ENCODE measurements at places on chromosomes 3 and 15.
A peak's percentile ranks its signal among the peaks of the same experiment; 100 is the strongest.

DNA sequence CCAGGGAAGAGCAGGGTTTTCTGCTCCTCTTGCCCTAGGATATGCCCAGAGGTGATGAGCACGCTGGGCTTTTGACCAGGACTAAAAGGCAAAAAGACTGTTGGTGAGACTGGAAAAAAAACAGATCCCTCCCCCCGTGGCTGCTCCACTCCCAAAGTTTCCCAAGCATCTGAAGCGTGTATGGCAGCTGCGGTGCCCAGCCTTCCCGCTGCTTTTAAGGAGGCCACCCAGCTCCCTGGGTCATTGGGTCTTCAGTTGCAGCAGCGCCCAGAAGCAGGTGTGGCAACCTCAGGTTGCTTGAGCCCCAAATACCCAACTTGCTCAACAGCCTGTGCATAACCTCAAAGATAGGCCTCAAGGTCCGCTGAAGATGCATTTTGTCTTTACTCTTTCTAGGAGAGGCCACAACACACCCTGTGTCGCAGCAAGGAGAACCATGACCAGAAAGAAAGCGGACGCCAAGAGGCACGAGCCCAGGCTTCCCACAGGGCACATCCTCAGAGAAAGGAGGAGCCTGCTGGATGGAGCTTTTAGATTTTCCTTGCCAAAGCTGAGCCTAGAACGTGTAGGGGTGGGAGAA is 2.0 kb downstream of the SRGAP3 start:
- DNase-seq, result no peak

GRCh38 chr3:37092484-37092883 is 81.9 kb downstream of the LRRFIP2 start:
- no peak for DNase-seq

GRCh38 chr15:85380217-85380811 is at the start of gene AKAP13:
Gene AKAP13 (plus strand): TSS chr15:85380603. CDS start chr15:85485721, 105,118 bp downstream.
- peak; percentile 97 for DNase-seq

GRCh38 chr3:180117381-180118163 is 80.8 kb upstream of the PEX5L start:
- DNase-seq, result no peak

DNA sequence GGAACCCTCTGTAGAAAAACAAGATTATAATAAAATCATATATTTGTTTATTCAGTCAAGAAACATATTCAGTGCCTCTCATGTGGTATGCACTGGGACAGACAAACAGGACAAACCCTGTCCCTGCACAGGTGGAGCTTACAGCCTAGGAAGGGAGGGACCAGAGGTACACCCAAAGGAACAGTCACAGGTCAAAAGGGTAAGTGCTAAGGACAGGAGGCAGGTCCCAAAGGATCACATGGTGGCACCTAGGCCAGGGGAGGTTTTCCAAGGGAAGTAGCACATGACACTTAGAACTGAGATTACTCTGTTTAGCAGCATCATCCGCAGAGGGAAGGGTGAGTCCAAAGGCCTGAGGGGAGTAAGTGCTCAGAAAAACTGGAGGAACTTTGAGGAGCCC is 254.4 kb upstream of the ARRDC4 start:
- DNase-seq, result no peak

GRCh38 chr3:115160295-115160694 is 13.2 kb upstream of the ZBTB20 start:
- no peak for DNase-seq

DNA sequence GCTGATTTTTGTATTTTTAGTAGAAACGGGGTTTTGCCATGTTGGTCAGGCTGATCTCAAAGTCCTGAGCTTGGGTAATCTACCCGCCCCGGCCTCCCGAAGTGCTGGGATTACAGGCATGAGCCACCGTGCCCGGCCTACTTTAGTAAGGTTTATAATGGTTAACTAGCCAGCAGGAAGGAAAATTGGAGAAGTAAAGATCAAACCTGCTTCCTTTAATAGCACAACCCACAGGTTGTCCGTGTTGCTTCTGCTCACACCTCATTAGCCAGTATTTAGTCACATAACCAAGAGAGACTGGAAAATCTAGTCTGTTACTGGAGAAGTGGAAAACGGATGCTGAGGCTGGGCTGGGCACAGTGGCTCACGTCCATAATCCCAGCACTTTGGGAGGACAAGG is 51.9 kb upstream of the TBL1XR1 start:
- DNase-seq, result no peak

- DNase-seq, result no peak
Observed at GRCh38 chr15:90402223-90402622, 14.2 kb downstream of the IQGAP1 start.

- no peak for DNase-seq
Observed at GRCh38 chr3:101994386-101994785, 145.1 kb downstream of the NFKBIZ start.

DNA sequence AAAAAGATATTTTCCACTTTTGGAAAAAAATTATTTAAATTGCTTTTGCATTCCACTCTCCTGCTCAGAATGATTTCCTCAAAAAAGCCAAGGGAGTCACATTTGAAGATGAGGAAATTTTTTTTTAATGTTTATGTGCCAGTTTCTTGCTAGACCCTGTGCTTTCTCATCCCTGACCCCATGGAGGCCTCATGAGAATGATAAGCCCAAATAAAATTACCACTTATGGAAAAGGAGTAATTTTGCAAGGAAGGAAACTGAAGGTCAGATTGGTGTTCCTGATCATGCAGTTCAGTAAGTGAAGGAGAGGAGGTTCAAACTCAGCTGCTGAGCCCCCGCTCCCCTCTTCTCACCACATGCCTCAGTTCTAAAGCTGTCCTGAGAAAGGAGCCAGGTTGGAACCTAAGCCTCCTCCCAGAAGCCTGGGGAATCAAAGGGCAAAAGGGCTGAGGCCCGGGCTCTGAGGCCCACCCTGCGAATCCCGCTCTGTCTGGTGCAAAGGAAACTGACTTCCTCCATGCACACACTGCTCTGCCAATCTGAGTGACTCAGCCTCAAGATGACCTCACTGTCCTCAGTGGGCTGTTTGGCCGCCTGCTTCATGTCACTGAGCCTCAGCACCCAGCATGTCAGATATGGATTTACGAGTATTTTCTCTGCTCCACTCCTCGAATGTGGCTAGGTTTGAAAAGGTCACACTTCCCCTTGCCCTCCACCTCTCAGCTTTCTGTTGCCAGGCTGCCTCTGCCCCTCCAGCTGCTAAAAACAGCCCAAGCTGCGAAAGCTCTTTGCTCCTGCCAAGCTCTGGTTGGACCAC is 56.9 kb upstream of the FLNB start:
- no peak for DNase-seq

GRCh38 chr3:13397316-13397715 is 22.8 kb downstream of the NUP210 start:
- no peak for DNase-seq

- no peak for DNase-seq
Observed at GRCh38 chr3:43317461-43318316, 31.3 kb downstream of the SNRK start.

- DNase-seq, result no peak
Observed at GRCh38 chr3:24111711-24112110, 166.6 kb downstream of the NR1D2 start.

GRCh38 chr15:71115567-71116351 is 488 bp downstream of the THSD4 start:
- no peak for DNase-seq

DNA sequence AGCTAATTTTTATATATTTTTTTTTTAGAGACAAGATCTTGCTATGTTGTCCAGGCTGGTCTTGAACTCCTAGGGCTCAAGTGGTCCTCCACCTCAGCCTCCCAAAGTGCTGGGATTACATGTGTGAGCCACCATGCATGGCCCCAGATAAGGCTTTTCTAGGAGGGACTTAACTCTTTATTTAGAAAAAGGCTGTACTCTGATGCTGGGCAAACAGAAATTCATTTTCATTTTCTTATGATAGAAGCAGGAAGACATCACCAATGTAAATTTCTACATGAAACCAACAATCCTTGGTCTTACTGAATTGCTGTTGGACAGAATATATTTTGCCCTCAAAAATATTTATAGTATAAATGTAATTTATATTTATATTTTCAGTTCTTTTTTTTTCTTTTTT is 9.6 kb downstream of the NIPA1 start:
- DNase-seq, result no peak

DNA sequence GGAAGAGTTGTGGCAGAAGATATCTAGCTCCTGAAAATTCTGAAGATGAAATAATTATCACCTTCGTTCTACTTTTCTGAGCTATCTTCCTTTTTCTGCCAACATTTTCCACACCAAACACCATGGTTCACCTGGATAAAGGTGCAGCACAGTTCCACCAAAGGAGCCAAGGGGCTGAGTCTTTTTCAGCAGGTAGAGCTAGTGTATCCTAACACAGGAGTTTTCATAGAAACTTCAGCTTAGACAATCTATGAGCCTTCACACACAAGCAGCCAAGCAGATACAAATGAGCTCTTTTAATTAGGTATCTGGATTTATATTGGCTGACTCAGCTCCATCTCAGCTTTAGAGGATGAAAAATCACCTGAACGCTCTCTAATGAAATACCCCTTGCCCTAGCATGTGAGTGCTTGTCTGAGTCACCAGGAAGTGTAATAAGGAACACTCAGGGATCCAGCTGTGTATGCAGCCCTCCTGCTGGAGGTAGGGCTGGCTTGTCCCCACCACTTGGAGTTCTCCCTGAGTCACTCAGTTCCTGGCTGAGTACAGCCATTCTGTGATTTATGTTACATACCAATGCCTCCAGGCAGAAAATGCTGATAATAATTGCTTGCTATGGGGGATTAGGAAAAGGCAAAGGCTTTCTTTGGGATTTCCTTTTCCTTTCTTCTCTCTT is 385.7 kb downstream of the LSAMP start:
- no peak for DNase-seq

DNA sequence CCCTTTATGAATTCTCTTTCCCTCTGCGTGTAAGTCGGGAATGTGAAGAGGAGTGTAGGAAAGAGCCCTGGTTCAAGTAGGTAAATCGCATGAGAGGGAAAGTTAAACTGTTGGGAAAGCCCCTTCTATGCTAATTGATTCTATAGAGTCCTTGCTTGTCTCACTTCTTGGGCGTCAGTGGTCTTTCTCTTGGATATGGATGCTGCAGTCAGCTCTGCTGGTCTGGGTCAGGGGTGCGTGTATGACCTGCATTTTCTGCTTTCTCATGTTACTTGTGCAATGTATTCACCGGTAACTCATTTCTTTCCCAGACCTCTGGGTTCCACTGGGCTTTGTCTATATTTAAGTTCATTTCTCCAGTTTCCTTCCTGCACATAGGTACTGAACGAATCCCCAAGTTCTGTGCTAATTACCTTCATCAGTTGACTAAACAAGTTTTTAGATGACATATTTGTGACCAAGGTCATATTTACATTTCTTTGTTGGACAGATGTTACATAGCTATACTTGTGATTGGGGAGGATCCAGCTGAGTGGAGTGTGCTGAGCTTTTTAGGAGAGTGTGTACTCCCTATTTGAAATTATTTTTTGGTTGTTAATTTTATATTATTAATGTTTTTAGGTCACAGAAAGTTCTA is 1.4 kb downstream of the SETD5 start:
- peak; percentile 26 for DNase-seq
